Endodermal cell (in vitro differentiated cells): ENCODE measurements at places on chromosomes 5 and 9. TPM values are rescaled to one million over a fixed set of nuclear protein-coding genes. Genes with fewer than 3 reads are reported as not detected.

Gene C7
- 0.70 to 2.7 TPM (median 2.7 TPM) in 3 replicates for total RNA-seq

Gene IL4
- total RNA-seq = not detected in 2 replicates

- H3K27ac ChIP-seq = no peak overlapping the region
- no peaks in the 10 kb centered on the region for H3K4me1 ChIP-seq
- no peaks in the 10 kb centered on the region for H3K36me3 ChIP-seq
- H3K4me3 ChIP-seq = no peak overlapping the region
These were observed 21.7 kb downstream of the LPAR1 start for GRCh38 chr9:111016426-111017045.

GRCh38 chr5:151085517-151086041, 4.7 kb upstream of the TNIP1 start:
- peaks cover 4% of the 10 kb centered on the region for H3K4me1 ChIP-seq
- no peak overlapping the region for H3K4me3 ChIP-seq
- H3K36me3 ChIP-seq = no peaks in the 10 kb centered on the region
- no peak overlapping the region for H3K27ac ChIP-seq
- DNase-seq = no peak

DNA sequence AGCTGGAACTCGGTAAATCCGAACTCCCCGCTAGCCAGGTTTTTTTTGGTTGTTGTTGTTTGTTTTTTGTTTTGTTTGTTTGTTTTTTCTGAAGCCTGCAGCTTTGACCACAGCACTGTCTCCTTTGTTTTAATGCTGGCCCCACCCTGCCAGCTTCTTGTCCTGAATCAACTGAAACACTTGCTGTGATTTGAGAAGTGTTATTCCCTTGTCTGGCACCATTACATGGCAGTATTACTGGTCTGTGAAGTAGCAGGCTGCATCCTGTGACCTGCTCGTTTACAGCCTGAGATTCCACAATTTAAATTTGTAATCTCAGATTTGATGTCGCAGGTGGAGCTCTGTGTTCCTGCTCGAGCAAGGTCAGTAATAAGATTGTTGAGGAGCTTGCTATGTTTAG, 1.4 kb upstream of the SLC36A2 start:
- H3K27me3 ChIP-seq = no peaks in the 10 kb centered on the region
- DNase-seq = peak; percentile 88
- no peak overlapping the region for H3K27ac ChIP-seq

- H3K36me3 ChIP-seq = peaks cover 29% of the 10 kb centered on the region
- H3K27me3 ChIP-seq = no peaks in the 10 kb centered on the region
- no peak overlapping the region for H3K4me3 ChIP-seq
These were observed 186.8 kb downstream of the SEMA5A start for GRCh38 chr5:9358961-9359685.
